ENCODE measurements at places on chromosomes 3 and 15.
A peak's percentile ranks its signal among the peaks of the same experiment; 100 is the strongest.

DNA sequence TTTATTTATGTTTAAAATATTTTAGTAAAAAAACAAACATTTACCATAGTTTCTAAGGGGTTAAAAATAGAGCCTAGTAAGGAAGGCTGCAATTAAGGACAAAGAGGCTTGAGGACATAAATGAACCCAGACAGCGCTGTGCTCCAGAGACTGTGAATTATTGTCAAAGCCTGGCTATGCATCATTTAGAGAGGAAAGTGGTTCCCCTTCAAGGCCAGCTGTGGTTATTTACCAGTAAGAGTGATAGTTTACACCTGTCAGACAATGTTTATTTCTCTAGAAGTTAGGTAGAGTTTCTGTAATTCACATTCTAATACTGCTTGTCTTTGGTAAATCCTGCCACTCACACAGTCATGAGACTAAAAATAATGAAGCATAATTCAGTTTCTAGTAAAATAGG, 32.4 kb upstream of the PIK3R4 start:
- peak; percentile 47 for DNase-seq

DNA sequence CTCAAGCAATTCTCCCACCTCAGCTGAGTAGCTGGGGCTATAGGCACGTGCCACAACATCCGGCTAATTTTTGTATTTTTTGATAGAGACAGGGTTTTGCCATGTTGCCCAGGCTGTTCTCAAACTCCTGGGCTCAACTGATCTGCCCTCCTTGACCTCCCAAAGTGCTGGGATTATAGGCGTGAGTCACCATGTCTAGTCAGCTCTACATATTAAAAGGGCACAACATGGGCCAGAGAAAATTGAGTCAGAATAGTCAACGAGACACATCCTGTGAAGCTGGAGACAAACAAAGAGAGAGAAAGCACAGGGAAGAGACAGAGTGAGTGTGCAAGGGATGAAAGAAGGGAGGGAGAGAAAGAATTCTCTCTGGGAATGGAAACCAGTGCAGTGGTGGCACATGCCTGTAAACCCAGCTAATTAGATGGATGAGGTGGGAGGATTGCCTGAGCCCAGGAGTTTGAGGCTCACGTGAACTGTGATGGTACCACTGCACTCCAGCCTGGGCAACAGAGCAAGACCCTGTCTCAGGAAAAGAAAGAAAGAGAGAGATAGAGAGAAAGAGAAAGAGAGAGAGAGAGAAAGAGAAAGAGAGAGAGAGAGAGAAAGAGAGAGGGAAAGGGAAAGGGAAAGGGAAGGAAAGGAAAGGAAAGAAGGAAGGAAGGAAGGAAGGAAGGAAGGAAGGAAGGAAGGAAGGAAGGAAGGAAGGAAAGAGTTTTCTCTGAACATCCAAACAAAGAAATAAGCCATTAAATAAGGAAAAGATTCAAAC, 107.2 kb upstream of the SLC25A36 start:
- DNase-seq: no peak

- DNase-seq: no peak
Measured at GRCh38 chr3:162034368-162034767, 537.8 kb downstream of the OTOL1 start.

DNA sequence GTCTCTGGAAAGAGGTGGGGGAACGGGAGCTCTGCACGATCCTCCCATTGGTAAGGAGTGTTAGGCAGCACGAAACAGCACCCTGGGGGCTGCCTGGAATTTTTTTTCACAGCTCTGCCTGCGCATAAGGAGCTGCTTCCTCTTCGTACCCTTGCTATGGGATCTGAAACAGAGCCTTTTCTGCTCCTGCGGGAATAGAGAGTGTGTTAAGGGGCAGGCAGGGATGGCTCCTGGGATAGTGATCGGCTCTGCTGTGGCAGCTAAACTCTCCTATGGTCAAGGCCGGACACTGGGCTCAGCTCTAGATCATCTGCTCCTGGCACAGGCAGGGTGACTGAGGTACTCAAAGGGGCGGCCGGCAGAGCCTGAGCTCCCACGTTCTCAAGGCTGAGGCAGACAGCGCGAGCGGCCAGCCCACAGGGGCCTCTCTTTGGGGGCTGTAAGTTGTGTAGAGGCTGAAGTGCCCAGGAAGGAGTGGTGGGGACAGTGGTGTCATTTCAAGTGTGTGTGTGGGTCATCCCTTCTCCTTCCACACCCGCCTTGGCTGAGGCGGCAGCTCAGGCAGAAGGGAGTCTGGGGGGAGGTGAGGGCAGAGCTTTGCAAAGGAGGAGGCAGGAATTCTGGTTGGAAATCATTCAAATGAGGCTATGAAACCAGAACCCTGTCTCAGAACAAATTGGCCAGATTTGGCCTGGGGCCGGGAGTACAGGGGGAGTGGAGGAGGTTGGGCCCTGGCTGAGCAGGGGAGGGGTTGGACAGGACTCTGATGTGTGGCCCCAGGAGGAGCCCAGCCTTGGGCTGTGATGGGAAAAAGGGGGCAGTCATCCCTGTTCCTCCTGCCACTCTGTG, 31.0 kb downstream of the EPHB3 start:
- no peak for DNase-seq

DNA sequence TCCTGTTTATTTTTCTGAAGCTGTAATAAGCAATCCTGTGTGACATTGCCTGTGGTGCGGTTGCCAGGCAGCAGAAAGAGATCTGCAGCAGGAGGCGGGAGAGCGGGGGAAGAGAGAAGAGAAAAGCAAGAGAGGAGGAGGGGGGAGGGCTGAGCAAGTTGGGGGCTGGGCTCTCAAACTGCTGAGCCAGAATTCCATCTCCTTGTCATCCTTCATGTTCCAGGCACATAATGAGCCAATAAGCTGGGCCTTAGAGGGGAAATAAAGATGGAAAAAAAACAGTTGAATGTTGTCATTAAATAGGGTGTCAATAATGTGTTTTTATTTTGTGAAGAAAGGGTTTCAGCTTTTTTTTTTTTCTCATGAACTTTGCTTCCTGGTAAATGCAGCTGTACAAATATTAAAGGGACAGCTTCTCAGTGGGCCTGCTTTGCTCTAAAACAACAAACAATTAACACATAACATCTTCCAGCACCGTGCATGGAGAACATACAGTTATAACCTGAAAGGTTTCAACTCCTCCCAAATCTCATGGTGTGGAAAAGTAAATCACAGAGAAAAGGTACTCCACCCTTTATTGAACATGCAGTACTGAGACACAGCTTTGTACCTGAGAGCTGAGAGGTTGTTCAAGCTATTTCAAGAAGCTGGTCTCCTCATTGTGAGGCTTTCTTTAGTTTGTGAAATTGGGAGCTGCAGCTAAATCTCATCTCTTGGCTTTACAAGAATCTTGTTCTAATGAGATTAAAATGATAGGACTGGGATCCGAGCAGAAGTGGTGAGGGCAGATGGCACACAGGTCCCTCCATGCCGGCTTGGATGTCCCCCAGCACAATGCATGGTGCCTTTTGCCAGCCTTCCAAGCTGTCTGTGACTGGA, 451.1 kb upstream of the KCNMB2 start:
- DNase-seq: peak; percentile 93

DNA sequence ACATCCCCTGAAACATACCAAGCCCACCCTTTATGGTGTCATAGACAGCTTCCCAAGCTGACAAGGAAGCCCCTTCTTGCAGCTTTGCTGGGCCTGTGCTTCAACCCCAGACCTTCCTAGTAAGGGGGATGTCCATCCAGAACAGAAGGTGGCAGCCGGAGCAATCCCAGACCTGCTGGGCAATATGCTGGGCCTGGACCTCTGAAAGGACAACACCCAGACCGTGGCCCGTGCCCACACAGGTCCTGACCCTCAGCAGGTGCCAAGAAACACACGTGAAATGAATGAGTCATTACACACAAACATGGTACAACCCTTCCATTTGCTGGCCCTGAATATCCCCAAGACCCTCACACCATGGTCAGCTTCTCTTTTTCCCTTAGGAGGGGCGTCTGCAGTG, 19.8 kb upstream of the VILL start:
- no peak for DNase-seq

DNA sequence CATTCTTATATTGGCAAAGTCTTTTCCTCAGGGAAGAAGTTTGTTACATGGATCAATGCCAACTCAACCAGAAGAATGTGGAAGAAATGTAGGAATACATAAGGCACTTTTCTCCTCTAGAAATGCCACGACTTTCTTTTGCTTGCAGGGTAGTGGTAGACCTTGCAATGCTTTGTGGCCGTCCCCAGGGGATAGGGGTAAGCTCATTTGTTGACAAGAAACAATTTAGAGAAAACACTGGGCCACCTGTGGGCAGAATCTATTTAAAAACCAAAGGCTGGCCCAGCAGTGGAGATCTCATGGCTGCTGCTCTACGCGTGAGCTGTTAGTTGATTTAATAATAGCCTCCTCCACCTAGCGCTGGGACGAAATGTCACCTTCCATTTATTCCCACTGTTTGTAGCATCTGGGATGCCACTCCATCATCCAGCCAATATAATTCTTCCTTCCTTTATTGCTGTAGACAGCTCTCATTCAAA, 64.6 kb upstream of the PFN2 start:
- no peak for DNase-seq

DNA sequence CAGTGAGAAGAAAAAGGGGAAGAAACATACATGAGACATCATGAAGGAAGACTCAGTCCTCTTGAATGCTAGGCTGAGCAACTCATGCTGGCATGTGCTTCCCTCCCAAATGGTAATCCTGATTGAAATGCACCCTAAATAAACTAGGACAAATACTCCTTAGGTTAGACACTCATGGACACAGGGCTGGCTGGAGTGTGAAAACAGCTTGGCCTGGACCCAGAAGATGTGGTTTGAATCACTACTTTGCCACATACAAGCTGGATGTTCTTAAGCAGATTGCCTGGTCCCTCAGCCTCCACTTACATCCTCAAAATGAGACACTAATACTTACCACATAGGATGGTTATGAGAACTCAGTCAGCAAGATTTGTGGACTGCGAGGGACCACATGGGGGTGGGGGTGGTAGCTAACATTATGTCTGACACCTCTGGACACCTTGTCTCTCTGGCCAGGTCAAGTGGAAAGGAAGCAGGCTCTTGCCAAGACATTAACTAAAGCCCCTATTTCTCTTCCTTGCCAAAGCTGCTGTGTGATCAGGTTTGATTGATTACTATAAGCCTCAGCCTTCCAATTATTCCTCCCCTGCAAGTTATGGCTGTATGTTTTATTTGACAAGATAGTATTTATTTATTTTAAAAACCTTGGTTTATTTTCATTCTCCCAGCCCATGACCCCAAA, 138.9 kb upstream of the SLC7A14 start:
- DNase-seq: no peak

GRCh38 chr3:45906681-45907407, 20.5 kb downstream of the CCR9 start:
- DNase-seq: no peak

DNA sequence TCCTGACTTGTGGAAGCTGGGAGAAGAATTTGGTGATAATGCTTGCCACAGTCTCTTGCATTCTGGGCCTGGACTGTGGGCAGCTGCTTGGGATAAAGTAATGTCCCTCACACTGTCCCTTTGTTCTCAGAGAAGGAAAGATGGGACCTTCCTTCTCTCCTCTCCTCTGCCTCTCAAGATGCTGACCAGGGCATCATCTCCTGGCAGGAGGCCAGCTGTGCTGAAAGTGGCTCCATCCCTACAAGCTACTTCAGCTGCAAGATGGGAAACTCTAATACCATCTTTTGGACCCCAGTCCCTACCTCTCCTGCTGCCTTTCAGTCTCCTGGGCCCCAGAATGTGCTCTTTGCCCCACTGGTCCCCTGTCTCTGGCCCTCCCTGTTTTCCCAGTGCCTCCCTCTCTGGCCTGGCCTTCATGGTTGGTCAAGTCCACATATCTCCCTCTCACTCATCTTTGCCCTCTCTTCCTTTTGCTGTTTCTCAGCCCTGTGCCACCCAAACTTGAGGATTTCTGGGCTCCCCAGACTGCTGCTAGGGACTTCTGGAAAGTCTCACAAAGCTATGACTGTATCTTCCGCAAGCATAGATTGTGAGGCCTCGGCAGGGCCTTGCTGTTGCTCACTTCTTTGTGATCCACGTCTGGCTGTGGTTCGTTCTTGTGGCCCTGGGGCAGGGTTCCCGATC, 7.1 kb upstream of the SLC6A20 start:
- DNase-seq: no peak

- DNase-seq: no peak
Measured at GRCh38 chr3:39118079-39118478, 10.6 kb downstream of the TTC21A start.

- no peak for DNase-seq
Measured at GRCh38 chr15:95468820-95469219, 861.7 kb upstream of the NR2F2 start.

GRCh38 chr3:43423639-43424038, 137.3 kb downstream of the SNRK start:
- no peak for DNase-seq

GRCh38 chr3:149273096-149273751, 51.6 kb upstream of the CP start:
- DNase-seq: peak; percentile 80

GRCh38 chr3:35817216-35817615, 177.9 kb downstream of the ARPP21 start:
- DNase-seq: no peak

GRCh38 chr3:36540888-36541518, 160.7 kb downstream of the STAC start:
- no peak for DNase-seq

DNA sequence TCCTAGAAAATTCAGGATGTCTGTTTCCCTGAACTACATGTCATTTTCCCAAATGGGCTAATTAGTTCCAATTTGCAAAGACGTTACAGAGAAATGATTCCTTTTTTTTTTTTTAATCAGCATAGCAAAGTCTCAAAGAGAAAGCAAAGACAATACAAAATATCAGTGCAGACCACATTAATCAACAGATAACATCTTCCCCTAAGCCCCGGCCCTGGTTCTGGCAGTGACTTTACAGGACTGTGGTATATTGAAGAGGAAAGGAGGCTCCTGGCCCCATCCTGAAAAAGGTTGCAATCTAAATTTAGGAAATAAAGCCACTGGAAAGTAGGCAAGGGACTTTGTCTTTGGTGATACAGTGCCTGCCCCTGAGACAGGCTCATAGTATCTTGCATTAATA, 836.5 kb downstream of the NTRK3 start:
- DNase-seq: no peak

- DNase-seq: no peak
Measured at GRCh38 chr15:72916378-72916777, 132.8 kb upstream of the ADPGK start.

- no peak for DNase-seq
Measured at GRCh38 chr15:100252779-100253417, 88.9 kb downstream of the ADAMTS17 start.

Data from NCI-H1092 (cell line).